ENCODE measurements at places on chromosomes 6 and 20.

- DNase-seq, result peak; percentile 89
Observed at GRCh38 chr6:11251553-11252360, 19.3 kb upstream of the NEDD9 start.

GRCh38 chr6:37538107-37538506, 38.4 kb upstream of the CCDC167 start:
- peak; percentile 35 for DNase-seq

DNA sequence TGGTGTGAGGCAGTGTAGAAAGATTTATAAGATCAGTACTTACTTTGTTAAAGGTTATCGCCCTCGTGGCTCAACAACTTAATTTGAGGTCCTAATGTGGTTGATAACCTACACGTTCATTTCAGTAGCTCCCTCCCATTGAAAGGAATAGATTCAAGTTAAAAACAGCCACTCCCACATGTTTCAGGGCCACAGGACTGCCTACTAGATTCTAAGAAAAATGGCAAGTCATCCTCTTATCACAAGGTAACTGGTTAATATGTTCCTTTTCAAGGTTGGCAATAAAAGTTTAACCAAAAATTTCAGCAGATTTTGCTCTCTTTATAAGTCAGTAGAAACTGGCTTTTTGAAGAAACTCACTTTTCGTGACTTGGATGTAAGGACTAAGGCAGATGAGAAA, 17.1 kb downstream of the GSTA2 start:
- no peak for DNase-seq

- no peak for DNase-seq
Observed at GRCh38 chr6:50541941-50542340, 171.4 kb upstream of the TFAP2D start.

DNA sequence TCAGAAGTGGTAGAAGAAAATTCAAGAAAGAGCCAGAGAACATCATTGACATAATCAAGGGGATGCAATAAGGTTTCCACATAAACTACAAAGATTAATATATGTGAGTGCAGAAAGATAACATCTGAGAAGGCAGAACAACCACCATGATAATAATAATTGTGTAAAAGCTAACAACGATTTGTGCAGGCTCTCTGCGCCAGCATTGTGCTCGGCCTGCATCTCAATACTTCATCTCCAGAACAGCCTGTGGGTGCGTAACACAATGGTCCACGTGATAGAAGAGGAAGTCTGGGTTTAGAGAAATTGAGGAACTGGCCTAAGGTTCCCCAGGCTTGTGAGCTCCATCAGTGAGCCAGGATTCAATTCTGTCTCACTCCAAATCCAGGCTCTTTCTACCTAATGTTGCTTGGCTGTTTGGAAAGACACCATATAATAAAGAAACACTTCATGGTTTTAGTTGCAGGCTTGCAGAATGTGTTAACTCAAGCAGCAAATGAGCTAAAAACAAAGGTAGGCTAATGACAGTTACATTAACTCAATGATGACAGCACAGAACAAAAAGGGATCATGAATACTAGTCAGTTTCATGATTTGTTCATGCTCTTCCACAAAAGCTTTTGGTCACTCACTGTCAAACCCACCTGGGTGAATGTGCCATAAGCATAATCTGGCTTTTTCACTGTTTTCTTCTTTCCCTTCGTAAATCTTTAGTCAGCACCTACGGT, 71.2 kb downstream of the LY86 start:
- DNase-seq, result no peak

DNA sequence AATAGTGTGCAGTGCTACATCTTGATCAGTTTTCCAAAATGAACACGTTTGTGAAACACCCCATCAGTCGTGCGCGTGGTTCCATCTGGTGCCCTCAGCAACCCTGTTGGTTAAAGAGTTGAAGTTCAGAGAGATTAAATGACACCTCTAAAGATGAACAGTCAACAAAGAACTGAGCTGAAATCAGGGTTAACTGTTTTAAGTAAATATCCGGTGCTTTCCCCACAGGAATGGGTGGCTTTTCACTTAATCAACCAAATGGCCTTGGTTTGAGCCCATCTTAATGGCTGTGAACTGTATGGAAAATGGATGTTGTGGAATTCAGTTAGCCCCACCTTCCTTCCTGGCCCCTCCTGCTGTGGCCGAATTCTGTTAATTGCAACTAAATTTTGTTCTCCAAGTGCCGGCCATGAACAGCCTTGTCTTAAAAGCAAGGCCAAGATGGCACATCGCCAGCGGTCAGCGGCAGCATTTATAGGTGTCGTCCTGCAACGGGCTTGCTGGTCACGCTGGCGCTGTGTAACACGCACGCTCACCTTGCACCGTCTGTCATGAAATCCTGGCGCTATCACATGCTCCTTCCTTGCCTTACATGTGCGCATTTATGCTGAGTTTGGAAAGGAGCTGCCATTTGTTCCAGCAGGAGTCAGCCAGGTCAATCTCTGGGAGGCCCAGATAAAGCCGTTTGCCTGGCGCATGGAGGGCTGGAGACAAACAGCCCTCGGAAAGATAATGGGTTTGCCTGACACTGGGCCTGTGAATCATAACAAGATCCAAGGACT, 164.5 kb downstream of the ERMARD start:
- no peak for DNase-seq

DNA sequence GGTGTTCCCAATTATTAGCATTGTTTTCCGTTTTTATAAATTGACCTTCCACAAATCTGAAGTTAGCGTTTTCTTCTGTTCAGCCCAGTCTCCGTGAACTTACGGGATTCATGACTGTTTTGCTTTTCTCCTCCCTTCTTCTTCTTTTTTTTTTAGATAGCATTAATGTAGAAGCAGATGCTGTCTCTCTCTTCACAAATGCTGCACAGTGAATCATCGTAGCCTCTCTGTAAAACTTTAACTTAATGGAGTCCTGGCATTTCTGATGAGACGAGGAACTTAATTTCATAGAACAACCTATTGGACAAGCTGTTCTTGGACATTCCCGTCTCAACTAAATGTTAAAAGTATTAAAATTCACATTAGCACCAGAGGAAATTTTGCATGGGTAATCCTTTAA, 138.0 kb upstream of the EEF1E1 start:
- no peak for DNase-seq

GRCh38 chr6:10460096-10460495, 45.2 kb upstream of the TFAP2A start:
- no peak for DNase-seq

GRCh38 chr6:43939281-43940070, 169.5 kb downstream of the VEGFA start:
- DNase-seq, result no peak

DNA sequence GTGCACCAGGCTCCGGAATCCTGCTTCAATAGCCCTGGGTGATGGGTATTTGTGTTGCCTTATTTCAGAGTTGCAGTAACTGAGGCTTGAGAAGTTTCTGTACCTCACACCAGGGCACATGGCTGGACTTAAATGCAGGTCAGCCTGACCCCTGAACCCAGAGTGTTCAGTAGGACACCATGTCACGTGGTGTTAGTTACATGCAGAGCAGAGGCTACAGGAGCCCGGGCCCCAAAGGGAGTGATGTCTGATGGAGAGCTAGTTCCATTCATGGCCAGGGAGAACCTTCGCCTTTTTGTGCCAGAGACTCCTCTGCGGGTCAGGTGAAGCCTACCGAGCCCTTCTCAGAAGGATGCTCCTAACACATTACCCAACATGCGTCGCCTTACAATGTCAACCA, 161.4 kb upstream of the CST7 start:
- no peak for DNase-seq

GRCh38 chr6:111150577-111150976, 63.3 kb downstream of the SLC16A10 start:
- DNase-seq, result peak; percentile 89

GRCh38 chr6:155212106-155212505, 51.7 kb upstream of the CLDN20 start:
- DNase-seq, result no peak

DNA sequence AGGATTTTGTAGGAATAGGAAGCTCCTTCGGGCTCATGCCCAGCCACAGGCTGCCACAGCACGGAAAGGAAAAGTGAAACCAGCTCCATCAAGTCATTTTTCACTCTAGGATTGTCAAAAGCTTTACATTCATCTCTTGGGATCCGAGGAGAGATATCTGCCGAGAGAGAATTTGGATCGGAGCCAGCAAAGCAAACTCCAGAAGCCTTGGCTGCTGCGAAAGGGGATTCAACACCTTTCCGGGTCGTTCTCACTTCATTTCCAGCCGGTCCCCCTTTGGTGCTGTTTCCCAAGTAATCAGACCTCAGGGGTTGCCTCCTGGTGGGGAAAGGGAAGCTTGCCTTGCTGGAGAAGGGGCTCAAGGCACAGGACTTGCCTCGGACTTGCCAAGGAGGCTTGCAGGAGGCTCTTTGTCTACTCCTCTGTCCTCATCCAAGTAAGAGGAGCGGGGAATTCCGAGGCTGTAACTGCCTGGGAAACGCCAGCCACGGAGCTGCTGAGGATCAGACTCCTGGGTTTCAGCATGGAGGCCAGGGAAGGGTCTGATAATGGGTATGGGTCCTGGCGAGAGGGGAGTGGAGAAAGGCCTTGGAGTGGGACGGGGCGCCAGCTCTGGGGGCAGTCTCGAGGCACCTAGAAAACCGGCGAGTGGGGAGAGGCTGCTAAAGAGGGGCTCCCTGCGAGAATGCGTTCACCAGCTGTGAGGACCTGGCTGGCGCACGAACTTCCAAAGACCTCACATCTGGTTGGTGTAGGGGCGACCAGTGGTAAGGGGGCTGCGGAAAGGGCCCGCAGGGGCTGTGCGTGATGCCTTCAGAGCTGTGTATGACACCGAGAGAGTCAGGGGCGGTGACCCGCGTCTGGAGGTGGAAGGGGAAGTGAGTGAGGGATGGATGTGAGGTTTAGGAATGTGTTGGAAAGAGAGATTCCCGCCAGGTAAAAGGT, 702 bp downstream of the ETV7 start:
- DNase-seq, result peak; percentile 68

GRCh38 chr6:41739041-41739440, 3.6 kb upstream of the TFEB start:
- DNase-seq, result no peak

GRCh38 chr6:51129043-51129442, 310.4 kb downstream of the TFAP2B start:
- no peak for DNase-seq

DNA sequence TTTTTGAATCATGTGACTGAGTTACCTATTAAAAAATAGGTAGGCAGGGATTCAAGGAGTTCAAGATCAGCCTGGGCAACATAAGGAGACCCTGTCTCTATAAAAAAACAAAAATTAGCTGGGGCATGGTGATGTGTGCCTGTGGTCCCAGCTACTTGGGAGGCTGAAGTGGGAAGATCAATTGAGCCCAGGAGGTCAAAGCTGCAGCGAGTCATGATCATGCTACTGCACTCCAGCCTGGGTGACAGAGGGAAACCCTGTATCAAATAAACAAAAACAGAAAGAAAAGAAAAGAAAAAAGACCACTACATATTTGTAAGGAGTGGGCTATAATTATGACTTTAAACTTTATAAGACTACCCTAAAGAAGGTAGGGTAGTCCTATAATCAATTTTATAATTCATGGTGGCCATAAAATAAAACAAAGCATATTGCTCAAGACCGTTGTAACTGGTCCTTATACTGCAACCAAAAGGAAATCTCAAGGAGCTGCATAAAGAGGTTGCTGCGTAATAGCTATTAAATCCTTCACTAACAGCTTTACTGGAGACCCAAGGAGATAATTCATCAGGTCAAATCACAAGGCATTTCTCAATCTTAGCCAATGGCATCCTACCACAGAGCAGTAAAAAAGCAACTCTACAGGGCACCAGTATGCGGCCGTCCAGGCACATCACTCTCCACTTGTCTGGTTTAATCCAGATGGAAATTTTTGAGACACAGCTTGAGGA, 13.5 kb downstream of the PIGU start:
- no peak for DNase-seq

DNA sequence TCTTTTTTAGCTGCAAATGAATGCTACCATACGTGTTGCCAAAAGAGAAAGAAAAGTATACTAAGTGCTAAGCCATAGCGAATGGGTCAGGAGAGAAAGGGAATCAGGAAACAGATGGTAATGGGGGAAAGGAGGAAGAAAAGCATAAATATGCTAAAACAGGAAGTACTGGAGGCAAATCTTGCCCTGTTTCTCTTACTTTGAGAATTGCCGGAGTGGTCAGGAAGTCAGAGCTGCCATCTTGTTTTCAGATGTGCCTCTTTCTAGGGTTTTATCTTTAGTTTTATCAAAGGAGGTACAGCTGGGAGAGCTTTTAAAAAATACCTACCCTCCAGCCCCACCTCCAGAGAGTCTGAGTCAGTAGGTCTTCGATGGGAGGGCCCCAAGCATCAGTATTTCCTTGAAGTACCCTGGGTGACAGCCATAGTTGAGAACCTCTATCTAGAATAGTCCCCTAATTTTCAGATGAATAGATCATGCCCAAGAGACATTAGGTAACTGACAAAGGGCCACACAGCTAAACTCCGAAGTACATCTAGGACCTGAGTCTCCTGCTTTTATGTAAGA, 193.3 kb downstream of the CLIC5 start:
- no peak for DNase-seq

GRCh38 chr6:43936476-43936875, 166.5 kb downstream of the VEGFA start:
- no peak for DNase-seq

- no peak for DNase-seq
Observed at GRCh38 chr6:154441995-154442310, 68.5 kb downstream of the CNKSR3 start.

DNA sequence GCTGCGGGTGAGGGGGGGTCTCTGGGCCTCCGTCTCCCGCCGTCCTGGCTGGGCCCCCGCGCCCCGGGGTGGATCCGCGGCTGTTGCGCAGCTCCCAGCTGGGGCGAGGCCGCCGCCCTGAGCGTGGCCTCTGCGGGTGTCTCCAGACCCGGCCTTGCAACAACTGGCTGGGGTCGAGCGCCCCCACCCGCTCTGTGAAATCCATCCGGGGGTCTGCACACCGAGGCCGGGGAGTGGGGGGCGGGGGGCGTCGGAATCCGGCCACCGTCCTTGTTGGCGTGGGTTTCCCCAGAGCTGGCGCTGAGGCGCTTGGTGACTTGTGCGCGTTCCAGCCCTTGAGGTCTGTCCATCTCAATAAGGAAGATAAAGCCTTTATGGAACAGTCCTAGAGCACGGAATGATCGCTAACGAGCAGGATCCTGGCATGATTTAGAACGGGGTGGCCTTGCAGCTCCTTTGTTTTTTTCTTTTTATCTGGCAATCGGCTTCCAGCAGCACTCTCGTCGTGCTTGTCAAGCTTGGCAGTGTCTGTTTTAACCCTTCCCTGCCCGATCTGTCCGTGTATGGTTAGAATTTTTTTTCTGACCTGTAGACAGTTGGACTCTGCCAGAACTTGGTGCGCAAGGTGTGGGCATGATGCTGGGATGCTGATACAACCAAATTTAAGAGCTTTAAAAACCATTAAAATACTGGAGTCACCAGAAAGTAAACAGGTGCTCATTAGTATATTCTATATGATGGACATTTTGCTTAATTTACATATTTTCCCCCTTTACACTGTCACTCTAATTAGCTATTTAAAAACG, 675 bp downstream of the DSTN start:
- peak; percentile 51 for DNase-seq

- no peak for DNase-seq
Observed at GRCh38 chr6:112651239-112651638, 304.1 kb downstream of the RFPL4B start.

DNA sequence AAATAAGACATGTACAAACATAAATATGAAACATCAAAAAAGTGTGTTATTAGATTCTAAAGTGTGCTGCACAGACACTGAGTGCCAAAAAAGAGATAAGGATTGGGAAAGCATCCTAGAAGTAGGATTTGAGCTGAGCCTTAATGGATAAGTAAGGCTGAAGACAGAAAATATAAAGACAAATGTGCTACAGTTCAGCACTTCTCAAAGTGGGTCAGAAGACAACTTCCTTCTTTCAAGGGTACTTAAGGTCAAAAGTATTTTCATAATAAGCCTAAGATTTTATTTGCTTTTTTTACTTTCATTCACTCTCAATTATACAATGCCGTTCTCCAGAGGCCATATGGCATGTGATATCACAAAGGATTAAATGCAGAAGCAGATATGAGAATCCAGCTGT, 16.8 kb downstream of the USP45 start:
- DNase-seq, result no peak

Data from mammary epithelial cell (primary cell).